ENCODE measurements at places on chromosomes 13 and 19.

- peak; percentile 11 for DNase-seq
These were observed 571 bp upstream of the DHRS12 start for GRCh38 chr13:51804295-51805172.

- DNase-seq, result no peak
These were observed 75.1 kb upstream of the FAM216B start for GRCh38 chr13:42706286-42706685.

- no peak for DNase-seq
These were observed 108.2 kb downstream of the TNFSF13B start for GRCh38 chr13:108377646-108378206.

- peak; percentile 87 for DNase-seq
These were observed 37.6 kb downstream of the SOX21 start for GRCh38 chr13:94674609-94675348.

DNA sequence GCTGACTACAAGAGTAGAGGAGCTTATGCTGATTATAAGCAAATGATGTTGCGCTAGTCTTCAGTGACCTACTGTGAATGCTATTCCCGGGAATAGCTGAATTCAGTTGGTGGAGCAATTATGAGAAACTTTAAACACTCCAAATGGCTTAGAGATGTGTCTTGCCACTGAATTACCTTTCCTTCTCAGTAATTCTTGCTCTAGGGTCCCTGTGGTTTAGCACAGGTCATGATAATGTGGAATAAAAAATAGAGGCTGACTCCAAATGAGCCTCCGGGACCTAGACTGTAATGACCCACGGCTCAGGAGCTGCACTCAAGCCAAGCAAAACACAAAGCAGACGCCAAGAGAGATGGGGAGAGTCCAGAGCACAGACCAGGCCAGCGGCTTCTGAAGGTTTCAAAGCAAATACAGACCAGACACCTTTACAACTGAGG is 124.7 kb downstream of the RGCC start:
- DNase-seq, result no peak

- DNase-seq, result no peak
These were observed 272.0 kb downstream of the LMO7 start for GRCh38 chr13:75908141-75908540.

GRCh38 chr19:8607386-8607785 is 3.1 kb downstream of the ADAMTS10 start:
- no peak for DNase-seq

GRCh38 chr19:38151242-38151641 is 72.8 kb downstream of the DPF1 start:
- no peak for DNase-seq

- no peak for DNase-seq
These were observed 4.9 kb upstream of the BRD4 start for GRCh38 chr19:15337202-15337601.

GRCh38 chr13:111911754-111912452 is 155.0 kb upstream of the SOX1 start:
- peak; percentile 46 for DNase-seq

DNA sequence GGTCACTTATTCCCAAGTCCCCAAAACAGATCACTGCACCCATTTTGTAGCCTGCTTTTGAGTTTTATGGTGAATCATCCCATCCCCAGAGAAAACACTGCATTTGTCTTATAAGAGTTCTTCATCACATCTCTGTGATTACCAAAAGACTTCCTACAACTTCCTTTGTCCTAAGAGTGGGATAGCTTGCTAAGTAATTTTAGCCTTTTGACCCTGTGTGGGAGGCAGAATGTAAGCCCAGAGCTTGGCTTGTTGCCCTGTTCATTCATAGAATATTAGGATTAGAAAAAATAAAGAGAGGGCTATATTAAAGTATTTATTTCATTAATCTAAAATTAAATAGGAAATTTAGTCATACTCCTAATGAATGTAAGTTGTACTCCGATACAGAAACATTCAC is 213.3 kb downstream of the MZT1 start:
- DNase-seq, result no peak

DNA sequence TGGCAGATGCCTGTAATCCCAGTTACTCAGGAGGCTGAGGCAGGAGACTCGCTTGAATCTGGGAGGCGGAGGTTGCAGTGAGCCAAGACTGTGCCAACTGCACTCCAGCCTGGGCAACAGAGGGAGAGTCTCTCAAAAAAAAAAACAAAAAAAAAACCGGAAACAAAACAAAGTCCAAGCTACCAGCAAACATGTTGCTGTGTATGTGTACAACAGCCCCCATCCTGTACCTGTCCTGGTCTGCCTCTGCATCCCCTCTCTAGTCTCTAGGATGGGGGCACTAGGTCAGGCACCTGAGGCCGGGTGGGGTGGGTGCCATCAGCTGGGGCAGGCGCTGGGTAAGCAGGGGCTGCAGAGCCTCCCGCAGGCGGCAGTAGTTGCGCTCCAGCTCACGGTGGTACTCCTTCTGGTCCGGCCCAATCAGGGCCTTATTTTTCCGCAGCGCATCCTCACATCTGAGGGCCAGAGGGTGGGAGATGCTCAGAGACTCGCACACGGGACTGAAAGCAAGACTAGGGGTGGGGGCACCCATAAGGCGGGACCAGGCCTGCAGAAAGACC is 2.8 kb upstream of the KANK2 start:
- no peak for DNase-seq

DNA sequence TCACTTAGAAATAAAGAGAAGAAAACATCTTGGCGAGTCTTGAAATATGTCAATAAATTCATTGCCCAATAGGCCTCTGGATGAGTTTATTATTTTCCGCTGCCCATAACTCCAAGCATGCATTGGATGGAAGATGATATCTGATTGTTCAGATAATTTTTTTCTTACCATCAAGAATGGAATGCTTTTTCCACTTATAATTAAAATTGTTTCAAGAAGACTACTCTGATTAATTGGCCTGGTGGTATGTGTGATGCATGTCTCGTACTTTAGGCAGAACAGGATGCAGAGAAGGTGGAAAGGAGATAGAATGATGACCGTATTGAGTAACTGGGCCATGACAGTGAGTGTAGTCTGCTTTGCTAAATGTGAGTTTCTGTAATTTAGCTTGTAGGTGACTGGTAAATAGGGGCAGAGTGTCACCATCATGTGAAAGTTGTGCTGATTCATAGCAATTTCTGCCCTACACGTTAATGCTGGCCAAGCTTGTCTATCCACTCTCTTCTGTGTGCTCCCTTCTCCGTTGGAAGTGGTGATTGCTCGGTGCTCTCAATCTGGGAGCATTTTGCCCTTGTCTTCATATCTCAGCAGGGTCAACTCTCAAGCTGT is 13.5 kb upstream of the SPATA13 start:
- DNase-seq, result no peak

GRCh38 chr13:111630406-111630805 is 310.0 kb downstream of the TEX29 start:
- peak; percentile 85 for DNase-seq

GRCh38 chr13:20796791-20797508 is 23.2 kb upstream of the EEF1AKMT1 start:
- DNase-seq, result no peak

- DNase-seq, result no peak
These were observed 19.4 kb upstream of the ADGRE5 start for GRCh38 chr19:14361824-14362223.

DNA sequence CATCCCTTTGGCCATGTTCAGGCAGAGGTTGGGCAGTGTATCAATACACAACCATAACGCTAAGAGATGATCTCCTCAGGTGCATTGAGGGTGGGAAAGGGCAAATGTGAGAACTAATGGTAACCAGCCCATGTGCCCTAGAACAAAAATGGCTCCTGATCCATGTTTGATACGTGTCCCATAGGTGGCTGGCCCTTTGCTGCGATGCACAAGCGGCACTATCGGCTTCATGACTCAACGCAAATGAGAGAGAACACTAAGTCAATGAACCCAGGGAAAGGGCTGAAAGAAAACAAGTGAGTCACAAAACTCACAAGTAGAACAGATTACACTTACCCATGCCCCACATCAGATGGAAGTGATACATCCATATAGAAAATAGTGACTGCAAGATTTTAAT is 201.7 kb downstream of the ABCC4 start:
- DNase-seq, result no peak

DNA sequence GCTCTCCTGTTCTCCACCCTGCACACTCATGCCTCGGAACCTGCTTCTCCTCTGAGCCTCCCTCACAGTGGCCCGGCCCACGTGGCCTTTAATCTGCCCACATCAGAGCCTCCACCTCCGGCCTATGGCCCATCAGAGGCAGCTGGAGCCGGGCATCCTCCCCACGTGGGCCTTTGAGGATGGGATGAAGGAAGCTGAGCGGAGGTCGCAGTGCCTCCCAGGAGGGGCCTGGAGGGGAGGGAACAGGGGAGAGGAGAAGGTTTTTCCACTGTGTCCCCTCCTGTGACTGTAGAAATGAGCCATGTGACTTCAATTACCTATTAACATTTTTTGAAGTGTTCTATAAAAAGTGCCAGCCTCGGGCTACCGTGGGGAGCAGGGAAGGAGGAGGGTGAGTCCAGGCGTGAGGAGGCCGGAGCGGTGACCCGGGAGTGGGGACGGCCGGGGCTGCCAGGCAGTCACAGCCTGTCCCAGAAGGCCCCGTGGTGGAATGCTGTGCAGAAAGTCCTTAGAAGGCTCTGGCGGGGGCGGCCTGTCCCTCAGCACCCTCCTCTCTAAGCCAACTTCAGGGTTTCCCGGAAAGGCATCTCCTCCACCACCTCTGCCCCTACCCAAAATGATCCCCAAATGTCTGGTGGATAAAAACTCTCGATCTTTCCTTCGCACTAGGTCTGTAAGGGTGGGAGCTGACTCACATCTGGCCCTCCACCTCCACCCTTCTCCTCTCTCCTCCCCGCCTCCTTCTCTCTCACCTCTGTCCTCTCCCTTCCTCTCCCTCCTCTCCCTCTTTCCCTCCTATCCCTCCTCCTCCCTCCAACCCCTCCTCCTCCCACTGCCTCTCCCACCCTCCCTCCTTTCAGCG is 24.8 kb upstream of the SLC1A5 start:
- DNase-seq, result no peak

DNA sequence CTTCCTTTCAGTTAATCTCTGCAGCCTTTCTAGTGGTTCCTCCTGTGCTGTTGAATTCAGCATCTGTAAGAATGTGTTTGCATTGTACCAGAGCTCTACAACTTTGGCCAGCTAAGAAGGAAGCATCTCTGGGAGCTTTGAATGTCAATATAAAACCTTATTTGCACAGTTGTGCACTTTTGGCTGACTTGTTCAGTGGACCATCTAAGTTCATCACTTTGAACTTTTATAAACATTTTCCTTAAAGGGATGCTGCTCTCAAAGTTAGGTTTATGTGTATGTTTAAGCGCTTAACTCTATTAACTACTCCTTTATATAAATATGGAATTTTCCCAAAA is 15.6 kb downstream of the POLR1D start:
- DNase-seq, result no peak

- DNase-seq, result no peak
These were observed 5.3 kb upstream of the CFAP97D2 start for GRCh38 chr13:114173745-114174144.

DNA sequence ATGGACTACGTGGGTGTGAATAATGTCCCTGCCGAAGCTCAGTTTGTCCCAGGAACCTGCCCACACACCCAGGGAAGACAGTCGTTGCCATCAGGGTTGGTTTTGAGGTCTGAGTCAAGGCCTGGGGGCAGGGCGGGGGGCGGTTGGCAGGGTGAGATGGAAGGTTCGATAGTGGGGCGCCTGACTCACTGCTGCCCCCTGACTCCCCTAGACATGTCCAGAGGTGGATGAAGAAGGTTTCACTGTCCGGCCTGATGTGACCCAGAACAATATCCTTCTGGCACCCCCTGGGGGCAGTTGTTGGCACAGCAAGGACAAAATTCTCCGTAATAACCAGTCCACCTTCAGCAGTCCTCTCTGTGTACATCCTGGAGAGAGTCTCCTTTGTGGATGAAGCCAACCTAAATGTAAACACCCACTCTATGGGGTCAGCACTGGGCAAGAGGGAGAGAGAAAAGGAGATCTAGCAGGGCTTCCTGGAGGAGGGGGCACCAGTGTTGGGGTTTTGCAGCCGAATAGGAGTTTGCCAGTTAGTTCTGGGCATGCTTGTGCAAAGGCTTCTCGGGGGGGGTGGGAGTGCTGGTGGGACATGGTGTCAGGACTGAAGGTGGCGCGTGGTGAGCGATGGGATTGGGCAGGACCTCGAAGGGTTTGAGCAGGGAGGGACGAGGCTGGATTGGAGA is 19.6 kb upstream of the B3GNT3 start:
- DNase-seq, result no peak

- DNase-seq, result no peak
These were observed 141.6 kb upstream of the SOX1 start for GRCh38 chr13:111925146-111925875.

GRCh38 chr19:50686310-50687032 is 33.1 kb downstream of the SHANK1 start:
- no peak for DNase-seq

- DNase-seq, result no peak
These were observed 11.9 kb upstream of the ATF5 start for GRCh38 chr19:49916839-49917733.

- no peak for DNase-seq
These were observed 1.0 kb downstream of the ZNF420 start for GRCh38 chr19:37079238-37079637.

DNA sequence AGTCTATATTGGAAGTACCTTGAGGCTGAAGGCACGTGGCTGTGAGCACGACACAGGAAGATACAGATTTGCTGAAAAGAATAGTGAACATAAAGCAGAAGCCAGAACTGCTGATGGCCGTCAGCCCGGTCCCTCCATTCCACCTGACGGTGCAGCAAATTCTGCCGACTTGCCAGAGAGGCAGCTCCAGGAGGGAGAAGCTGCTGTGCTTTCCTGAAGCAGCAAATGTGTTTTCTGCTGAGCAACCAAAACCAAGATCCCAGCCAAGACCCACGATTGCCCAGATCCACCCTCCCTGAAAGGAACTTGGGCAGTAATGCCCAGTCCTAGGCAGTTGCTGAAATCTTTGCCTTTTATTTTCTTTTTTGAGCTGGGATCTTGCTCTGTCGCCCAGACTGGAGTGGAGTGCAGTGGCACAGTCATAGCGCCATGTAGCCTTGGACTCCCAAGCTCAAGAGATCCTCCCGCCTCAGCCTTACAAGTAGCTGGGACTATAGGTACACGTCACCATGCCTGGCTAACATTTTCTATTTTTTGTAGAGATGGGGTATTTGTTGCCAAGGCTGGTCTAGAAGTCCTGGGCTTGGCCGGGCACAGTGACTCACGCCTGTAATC is 7.0 kb upstream of the RCN3 start:
- DNase-seq, result no peak

DNA sequence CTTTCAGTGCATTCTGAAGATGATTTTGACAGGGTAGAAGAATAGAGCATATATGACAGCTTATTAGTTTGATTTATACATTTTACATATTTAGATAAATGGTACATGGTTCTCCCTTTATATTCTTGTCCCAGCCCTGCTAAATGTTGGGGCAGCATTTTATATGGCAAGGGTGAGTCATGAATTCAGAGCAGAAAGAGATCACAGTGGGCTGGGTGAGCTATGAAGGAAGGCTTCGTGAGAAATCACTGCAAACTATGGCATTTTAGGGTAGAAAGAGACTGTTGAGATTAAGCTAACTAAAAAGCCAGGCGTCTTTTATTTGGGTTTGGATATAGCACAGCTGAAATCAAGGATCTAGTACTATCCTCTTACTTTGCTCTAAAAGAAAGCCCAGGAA is 23.9 kb upstream of the METTL21C start:
- DNase-seq, result no peak

Measured in NCI-H1092 (cell line).